ENCODE measurements at places on chromosomes 2 and 18.
A peak's percentile ranks its signal among the peaks of the same experiment; 100 is the strongest.

DNA sequence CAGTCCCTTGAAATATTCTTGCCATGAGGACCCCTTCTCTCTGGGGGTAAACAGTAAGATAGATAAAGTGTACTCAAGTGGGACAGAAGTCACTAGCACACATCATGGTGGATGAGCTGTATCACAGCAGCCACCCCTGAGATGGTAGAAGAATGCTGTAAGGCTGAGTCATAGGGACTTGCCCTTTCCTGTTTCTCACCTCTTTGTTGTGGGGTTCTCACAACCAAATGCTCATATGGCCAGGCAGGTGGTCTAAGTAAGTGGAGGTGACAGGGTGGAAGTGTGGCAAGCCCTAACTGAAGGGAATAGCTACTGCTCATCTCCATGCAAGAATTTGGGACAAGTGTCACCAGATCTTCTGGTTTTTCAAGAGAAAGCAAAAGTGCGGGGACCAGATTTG is 202.7 kb upstream of the SLC14A2 start:
- DNase-seq, result peak; percentile 3

GRCh38 chr2:197517150-197517549 is 1.3 kb downstream of the MOB4 start:
- no peak for DNase-seq

DNA sequence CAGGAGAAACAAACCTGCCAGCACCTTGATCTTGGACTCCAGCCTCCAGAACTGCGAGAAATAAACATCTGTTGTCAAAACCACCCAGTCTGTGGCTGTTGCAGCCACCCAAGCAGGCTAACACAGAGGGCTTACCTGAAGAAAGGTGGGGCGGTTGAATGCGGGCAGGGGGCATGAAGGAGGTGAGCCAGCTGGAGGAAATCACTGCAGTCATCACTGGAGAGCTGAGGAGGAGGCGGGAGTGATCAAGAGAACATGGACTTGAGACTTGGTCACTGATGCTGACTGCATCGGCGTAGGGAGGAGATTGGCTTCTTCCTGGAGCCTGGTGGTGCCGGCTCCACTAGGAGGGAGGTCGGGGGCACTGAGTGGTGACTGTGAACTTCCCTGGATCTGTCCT is 14.6 kb upstream of the ARMC9 start:
- no peak for DNase-seq

GRCh38 chr2:189091253-189091652 is 88.3 kb downstream of the COL5A2 start:
- DNase-seq, result peak; percentile 39

DNA sequence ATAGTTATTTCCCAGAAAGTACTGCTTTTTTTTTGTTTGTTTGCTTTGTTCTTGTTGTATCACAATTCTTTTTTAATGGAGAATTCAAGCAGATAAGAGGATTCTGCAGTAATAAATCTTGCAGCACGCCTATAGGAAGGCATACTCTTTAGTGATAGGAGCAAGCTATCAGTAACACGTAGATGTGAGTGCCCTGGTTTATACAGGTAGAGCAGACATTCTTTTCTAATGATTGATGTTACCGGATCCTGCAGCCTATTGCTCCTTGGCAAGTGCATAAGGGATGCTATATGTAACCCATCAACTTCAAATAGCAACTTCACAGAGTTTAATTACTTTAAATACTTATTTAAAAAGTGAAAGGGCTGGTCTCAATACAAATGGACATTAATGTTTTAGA is 834.2 kb upstream of the GCFC2 start:
- DNase-seq, result no peak

DNA sequence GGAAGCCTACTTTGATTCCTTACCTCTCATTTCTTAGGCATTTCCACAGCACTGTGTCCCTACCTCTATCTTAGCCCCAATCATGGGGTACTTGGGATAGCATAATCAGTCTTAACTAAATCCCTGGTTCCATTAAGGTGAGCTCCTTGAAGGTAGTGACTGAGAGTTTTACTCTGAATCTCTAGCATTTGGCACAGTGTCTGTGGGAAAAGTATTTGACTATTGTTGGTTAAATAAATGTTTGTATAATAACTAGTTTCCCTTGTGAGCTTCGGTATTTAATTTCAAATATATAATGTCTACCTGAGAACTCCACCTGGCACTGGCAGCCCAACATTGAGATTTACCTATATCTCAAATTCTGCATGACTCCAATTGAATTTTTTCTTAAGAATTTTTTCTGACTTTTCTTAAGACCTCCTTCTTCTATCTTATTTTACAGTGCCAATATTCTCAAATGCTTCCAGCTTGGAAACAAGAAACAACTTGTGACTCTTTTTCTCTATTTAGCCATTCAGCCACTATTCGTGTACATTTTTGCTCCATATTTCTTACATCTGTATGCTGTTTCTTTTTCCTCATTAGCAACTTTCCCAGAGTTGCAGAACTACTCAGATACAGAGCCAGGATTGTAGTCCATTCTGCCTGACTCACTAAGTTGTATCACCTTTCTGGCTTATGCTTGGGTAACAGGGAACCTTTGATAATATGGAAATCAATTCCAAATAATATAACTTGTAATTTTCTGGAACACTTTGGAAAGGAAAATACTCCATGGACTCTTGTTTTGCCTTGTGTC is 214.0 kb upstream of the NT5C1B start:
- DNase-seq, result no peak

- DNase-seq, result no peak
Measured at GRCh38 chr18:62939433-62939832, 224.1 kb downstream of the PHLPP1 start.

- DNase-seq, result no peak
Measured at GRCh38 chr2:163247847-163248220, 409.3 kb upstream of the KCNH7 start.

DNA sequence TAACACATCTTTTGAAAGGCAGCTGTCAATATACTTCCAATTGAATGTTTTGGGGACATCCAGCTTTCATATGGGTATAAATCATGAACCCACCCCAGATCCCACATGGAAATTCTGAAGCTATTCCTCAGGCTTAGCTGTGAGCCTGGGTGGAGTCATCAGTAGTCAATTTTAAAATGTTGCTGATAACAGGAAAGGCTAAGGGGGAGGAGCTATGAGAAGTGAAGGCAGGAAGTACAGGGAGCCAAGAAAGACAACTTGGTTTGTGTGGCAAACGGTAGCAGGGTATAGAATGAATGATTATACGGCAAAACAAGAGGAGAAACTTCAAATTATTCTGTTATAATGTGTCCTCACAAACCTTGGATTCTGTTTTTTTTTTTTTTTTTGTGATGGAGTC is 108.6 kb downstream of the QPCT start:
- no peak for DNase-seq

GRCh38 chr2:238228700-238229099 is 11.1 kb downstream of the HES6 start:
- no peak for DNase-seq

GRCh38 chr2:162967147-162967546 is 128.6 kb upstream of the KCNH7 start:
- no peak for DNase-seq

DNA sequence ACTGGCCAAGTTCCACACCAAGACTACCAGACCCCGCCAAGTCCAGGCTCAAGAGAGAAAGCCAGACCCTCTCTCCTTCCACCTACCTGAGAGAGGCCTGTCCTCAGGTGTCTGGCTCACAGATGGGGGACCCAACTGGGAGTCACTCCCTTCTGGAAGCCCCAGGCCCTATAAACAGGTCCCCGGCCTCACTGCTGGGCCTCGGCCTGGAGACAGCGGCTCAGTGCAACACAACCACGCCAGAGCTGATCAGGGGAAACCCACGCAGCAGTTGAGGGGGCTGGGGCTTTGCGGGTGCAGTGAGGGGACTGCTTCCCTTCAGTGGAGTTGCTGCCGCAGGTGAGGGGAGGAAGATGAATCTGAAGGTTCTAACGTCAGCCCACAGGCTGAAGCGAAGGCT is 22.8 kb upstream of the C1QL2 start:
- no peak for DNase-seq

GRCh38 chr2:227103583-227103982 is 60.4 kb downstream of the COL4A4 start:
- DNase-seq, result no peak

GRCh38 chr2:2527148-2527547 is 196.1 kb upstream of the MYT1L start:
- no peak for DNase-seq

DNA sequence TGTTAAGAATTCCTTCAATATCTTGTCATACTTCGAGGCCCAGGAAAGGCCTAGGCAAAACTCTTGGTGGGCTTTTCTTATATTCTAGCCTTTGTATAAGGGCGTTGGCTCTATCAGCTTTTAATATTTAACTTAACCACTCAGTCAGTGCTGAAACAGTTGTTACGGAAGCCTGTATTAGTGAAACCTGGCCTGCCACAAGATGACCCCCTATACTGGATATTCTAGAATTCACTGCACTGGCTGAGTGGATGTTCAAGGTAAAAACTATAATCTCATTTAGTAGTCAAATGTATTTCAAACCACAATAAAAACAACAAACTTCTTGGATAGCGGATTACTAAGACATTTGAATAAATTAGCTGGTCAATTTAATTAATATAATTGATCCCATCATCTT is 91.7 kb upstream of the HNMT start:
- no peak for DNase-seq

GRCh38 chr2:217951091-217951490 is 51.7 kb downstream of the TNS1 start:
- peak; percentile 22 for DNase-seq

- DNase-seq, result peak; percentile 39
Measured at GRCh38 chr18:23136326-23137096, 1.2 kb downstream of the CABLES1 start.

DNA sequence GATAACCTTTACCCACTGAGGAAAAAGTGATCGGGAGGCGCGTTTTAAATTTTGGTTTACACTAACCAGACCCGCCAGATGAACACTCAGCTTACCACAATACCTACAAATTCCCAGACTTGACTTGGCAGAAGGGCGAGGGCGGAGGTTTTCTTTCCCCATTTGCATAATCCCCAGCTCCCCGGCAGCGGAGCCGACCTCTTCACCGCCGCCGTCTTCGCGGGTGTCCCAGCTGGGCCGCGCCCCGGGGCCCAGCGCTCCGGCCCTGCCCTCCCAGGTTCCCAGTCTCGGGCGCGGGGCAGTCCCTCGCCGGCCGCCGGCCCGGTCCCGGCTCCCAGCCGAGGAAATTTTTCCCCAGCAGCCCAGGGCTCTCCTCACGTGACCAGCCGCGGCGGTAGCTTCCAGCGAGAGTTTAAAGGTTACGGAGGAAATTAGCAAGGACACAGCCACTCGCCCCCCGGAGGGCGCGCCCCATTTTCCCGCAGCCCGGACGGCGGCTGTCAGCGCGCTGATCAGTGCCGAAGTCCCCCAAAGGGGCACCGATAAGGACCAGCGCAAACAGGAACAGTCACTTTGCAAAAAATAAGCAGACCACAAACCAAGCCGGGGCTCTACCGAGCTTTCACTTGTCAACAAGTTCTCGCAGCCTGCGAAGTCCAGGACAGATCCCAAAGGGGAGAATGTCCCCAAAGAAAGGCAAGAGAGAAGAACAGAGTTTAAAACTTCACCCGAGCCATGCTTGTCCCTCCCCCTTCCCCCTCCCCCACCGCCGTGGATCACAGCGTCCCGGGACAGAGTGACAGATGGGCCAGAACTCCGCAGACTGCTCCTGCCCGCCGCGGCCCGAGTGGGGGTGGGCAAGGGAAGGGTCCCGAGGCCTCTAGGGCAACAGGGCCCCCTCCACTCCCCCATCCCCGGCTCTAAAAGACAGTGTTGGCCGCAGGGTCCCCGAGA is 1.3 kb upstream of the PRKCE start:
- peak; percentile 70 for DNase-seq

- DNase-seq, result no peak
Measured at GRCh38 chr2:38728694-38729093, 22.5 kb downstream of the SRSF7 start.

- no peak for DNase-seq
Measured at GRCh38 chr2:105181282-105181681, 60.3 kb upstream of the GPR45 start.

- peak; percentile 38 for DNase-seq
Measured at GRCh38 chr2:98118161-98118560, 31.2 kb downstream of the VWA3B start.

DNA sequence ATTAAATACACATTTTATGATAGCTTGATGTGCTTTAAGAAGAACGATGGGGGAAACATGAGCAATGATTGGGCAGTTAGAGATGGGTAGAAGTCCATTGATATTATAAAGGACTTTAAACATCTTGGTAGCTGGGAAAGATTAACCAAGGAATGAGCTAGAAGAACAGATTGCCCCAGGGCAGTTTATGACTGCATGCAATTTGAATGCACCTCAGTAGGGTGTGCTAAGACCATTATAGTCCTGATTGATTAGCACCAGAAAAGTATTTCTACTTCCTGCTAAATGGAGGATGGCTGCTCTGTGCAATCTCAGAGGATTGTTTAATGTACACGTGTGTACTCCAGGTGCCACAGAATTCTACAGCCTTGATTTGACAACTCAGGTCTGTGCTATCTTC is 641.9 kb downstream of the CNTNAP5 start:
- peak; percentile 17 for DNase-seq

DNA sequence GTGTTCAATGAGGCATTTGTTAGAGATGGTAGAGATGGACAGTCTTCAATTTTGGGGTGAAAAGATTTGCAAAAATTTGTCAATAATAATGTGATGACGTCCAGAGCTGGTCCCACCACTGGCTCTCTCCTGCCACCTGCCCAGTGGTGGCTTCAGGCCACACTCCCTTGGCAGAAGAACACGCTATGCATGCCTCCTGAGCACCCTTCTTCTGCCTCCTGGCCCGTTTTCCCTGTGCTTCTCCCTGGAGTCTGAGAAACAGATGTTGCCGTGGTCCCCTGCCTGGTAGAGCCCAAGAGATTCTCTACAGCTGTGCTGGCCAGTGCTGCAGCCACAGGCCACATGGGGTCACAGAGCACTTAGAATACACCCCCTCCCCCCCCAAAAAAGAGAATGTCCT is 33.6 kb downstream of the INPP5D start:
- DNase-seq, result no peak

DNA sequence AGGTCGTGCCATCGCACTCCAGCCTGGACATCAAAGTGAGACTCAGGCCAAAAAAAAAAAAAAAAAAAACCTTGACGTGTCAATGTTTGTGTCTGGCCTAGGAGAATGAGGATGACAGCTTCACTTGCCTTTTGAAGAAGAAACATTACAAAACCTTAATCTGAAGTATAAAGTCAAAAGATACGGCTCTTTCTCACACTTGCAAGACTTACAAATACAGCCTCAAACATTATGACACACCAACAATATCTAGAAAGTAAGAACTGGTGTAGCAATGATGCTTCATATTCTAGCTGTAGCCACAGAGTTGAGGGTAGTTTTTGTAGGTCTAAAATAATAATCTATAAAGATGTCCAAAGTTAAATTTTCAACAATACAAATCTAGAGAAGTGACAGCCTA is 25.5 kb downstream of the MPPE1 start:
- DNase-seq, result no peak

- peak; percentile 85 for DNase-seq
Measured at GRCh38 chr18:41870817-41871216, 84.2 kb upstream of the PIK3C3 start.

DNA sequence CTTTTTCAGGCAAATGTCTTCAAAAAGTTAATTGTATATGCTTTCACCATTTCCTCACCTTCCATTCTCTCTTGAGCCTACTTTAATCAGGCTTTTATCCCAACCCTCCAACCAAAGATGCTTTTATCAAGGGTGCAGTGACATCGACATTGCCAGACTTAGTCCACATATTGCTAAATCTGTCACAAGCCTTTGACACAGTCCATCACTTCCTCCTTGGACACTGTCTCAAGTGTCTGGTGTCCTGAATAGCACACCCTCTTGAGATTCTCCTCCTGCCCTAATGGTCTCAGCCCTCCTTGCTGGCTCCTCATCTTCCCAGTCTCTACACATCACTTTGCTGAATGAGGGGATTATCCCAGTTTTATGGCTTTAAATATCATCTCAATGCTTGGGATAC is 147.5 kb upstream of the SLC39A10 start:
- no peak for DNase-seq

- DNase-seq, result no peak
Measured at GRCh38 chr2:85137156-85137555, 4.0 kb downstream of the TCF7L1 start.

All from ELR (cell line).